ENCODE measurements at places on chromosomes 7 and 10. TPM values are rescaled to one million over a fixed set of nuclear protein-coding genes. Genes with fewer than 3 reads are reported as not detected.

DNA sequence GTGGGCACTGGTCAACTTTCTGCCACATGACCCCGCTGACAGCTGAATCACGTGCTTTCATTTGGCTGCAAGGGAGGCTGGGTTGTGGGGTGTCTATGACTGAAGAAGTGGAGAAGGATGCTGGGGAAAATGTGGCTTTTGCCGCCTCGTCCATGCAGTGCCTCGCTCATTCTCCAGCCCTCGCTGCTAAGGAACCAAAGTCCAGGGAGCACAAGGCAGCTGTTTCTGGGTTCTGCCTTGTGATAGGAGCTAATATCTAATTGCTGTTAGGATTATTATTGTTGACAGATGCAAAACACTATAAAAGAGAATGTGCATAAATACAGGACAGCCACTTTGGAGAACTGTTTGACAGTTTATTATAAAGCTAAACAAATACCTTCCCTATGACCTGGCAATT, 4.9 kb upstream of the CAMK2B start:
- no peak for DNase-seq

OR2A7 gene
- 1.1 TPM for polyA plus RNA-seq

DNA sequence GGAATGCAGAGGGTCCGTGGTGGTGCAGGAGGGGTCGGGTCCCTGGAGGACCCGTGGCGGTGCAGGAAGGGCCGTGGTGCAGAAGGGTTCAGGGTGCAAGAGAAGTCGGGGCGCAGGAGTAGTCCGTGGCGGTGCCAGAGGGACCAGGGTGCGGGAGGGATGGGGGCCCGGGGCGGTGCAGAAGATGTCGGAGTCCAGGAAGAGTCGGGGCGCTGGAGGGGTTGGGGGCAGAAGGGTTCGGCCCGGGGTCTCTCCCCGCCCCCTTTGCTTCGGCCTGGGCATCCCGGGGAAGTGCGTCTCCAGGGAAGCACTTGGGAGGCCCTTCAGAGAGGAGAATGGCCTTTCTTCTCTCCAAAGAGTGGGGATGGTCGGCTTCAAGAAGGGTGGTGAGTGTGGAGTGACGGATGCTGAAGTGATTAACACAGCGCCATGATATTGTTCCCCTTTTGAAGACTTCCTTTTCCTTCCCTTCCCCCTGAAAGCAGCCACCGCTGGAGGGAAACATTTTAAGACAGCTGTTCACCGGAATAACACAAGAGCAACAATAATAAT, 997 bp downstream of the WDR37 start:
- DNase-seq, result peak; percentile 29

- peak; percentile 93 for DNase-seq
These were observed 142.4 kb downstream of the SH3PXD2A start for GRCh38 chr10:103712898-103713498.

DNA sequence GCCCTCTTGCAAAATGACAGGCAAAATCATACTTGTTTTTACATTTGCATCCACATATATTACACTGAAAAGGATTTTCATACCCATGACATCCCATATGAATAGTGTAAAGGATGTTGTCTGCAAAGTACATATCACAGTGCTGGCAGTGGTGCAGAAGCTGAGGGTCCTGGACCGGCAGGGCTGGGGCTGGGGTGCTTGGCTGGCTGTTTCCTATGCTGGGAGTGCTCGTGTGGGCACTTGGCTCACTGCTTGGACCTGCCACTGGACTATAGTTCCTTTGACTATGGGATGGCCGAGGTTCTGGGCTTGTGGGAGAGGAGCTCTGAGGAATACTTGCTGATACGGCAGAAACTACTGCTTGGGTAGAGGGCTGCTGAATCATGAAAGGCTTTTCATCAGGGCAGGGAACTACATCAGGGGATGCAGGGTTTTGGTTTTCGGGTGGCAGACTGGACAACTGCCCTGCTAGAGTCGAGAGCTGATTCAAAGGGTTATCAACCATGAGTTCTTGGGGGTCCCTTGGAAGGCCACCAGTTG, 13.7 kb downstream of the PSTK start:
- DNase-seq, result no peak

TACR2 gene
- 0.91 TPM for polyA plus RNA-seq

LMTK2 gene
- polyA plus RNA-seq, result 16.1 TPM

DNA sequence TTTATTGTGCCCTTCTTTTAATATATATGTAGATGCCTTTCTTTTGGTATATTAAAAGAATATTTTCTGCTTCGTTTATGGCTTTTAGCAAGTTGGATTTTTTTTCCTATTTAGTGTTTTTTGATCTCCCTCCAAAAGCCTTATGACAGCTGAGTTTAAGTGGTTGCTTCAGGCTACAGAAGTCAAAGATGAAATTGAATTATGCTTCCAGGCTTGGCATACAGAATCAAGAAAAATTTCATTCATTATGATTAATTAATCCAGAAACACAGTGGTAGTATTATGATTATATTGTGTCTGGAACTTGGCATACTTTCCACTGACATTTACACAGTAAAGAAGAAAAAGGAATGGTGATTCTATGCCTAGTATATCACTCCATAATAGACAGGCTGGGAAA, 63.8 kb upstream of the SEM1 start:
- DNase-seq, result no peak

DNA sequence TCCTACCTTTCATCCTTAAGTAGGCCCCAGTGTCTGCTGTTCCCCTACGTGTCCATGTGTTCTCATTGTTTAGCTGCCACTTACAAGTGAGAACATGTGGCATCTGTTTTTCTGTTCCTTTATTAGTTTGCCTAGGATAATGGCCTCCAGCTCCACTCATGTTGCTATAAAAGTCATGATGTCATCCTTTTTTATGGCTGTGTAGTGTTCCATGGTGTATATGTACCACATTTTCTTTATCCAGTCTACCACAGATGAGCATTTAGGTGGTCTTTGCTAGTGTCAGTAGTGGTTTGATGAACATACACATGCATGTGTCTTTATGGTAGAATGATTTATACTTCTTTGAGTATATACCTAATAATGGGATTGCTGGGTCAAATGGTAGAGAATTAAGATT, 146.2 kb upstream of the SLC26A5 start:
- DNase-seq, result no peak

DNA sequence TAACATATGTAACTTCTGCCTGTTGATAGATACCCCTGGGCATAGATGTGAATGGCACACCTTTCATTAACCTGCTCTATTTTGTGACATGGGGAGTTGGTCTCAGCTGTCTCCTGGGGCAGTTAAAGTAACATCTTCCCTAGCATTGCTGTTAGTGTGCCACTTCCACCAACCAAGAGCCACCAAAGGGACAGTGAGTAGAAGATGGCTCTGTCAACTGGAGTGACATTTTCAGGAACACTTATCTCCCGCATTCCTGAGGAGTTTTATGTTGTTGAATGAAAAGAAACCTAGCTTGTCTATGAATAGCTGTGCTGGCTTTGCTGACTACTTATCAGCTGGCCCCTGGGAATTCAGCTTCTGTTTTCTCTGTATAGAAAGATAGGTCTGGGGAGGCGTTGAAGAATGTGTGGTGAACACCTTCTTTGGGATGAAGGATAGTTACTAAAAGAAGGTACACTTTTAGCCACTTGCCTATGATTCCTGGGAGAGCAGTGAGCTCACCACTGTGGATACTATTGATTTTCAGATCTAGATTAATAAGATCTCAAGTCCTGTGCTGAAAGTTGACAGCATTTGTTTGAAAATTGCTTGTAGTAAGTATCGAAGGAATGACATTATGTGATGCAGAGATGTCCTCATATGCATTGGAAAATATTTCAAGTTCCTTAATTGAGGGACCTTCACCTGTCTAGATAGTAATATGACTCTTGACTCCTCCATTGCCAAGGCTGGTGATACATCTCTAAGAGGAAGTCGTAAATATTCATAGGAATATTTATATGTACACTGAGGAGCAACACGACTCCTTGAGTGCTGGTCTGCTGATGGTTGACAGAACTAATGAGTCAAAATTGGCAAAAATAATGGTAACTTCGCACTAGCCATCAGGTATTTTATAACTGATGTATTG, 7.6 kb downstream of the STARD3NL start:
- DNase-seq, result no peak

- DNase-seq, result no peak
These were observed 116.0 kb upstream of the HABP2 start for GRCh38 chr10:113436851-113437250.

DNA sequence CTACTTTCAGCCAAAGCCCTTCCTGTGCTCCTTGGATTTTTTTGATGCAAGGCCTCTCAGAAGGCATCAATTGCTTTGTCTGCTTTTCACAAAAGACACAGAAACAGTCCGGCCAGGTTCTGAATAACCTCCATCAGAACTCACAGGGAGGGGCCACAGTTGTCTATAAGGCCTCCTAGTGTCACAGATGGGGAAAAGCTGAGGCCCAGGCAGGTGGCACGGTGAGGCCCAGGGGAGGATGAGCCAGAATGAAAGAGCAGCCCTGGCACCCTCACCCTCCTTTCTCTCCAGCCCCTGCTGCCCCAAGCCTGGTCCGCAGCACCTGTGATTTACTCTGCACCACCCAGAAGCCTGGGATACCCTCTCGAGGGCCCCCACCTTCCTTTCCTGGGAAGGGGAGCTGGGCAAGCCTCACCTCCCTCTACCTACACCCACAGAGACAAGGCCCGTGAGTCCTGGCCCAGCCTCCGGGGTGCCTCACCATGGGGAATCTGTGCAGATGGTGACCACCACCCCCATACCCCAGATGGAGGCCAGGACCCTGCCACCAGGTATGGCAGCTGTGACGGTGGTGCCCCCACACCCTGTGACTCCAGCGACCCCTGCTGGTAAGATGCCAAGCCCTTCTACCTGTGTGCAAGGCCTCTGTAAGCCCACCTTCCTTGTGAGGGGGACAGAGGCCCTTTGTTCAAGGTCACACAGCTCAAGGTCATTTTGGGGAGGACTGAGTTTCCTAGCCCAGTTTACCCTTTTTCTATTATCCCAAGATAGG, 26.2 kb upstream of the ZNF467 start:
- DNase-seq, result no peak

DNA sequence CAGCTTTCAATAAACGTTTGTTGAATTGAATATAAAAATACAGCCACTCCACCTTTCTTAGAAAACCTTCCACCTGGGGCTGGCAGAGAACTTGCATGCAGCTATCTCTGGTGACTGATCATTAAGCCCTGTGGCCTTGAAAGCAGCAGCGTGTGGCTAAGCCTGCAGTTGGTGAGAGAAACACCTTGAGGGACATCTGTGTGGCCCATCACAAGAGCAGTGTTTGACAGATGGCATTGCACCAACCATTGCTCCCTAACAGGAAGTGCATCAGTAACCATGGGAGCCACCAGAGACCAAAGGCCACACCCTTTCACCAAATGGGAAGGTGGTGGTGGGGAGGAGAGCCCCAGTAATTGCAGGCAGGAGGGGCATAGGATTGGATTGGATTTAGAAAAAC, 22.4 kb downstream of the RHOBTB1 start:
- DNase-seq, result no peak

DNA sequence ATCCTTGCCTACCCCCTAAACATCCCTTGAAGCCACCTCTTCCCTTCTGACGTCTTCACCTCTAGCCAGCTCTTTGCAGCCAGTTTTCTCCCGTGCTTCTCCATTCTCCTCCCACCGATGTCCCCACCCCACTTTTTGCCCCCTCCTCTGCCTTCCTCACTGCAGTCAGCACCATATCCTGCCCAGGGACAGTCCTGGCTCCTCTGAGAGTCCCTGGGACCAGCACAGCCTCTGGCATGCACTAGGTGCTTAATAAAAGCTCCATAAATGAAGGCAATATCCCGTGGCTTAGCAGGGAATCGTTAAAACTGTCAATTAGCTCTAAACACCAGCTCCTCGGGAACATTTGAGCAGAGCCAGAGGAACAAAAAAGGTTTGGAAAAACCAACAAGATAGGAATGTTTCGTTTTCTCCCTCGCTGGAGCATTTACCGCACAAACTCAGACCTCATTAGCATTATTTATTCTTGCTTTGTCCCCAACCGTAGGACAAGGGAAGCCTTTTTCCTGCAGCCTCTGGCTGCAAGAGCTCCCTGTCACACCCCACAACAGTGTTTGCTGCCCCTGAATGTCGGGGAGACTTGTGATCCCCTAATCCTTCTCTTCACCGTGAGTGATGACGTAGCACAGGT, 16.1 kb downstream of the MYL10 start:
- no peak for DNase-seq

DNA sequence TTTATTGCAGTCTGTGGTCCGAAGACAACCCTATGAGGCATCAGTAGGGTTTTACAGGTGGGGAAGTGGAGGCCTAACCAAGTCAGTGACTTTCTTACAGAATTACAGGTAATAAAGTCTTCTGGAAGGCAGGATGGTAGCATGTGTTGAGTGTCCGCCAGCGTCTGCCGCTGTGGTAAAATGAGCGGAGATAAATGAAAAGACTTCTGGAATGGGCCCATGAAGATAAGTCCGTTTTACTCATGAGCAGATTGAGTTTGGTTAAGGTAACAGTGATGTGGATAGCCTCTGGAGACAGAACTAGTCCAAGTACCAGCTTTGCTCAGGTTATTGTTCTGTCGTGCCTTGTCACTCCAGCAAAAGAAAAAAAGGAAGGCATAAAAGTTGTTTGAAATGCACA, 966 bp downstream of the FBH1 start:
- DNase-seq, result no peak

DNA sequence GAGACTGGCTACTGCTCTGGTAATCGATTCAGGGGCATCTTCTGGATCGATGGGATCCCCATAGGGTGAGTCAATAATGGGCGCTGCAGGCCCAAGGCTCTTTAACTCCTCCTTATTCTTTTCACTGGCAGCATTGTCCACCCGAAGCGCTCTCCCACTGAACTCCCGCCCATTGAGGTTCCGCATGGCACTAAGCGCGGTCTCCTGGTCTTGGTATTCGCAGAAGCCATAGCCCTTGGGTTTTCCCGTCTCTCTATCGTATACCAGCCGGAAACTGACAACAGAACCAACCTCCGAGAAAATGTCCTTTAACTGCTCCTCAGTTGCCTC, 285 bp downstream of the CSTF2T start:
- no peak for DNase-seq

DNA sequence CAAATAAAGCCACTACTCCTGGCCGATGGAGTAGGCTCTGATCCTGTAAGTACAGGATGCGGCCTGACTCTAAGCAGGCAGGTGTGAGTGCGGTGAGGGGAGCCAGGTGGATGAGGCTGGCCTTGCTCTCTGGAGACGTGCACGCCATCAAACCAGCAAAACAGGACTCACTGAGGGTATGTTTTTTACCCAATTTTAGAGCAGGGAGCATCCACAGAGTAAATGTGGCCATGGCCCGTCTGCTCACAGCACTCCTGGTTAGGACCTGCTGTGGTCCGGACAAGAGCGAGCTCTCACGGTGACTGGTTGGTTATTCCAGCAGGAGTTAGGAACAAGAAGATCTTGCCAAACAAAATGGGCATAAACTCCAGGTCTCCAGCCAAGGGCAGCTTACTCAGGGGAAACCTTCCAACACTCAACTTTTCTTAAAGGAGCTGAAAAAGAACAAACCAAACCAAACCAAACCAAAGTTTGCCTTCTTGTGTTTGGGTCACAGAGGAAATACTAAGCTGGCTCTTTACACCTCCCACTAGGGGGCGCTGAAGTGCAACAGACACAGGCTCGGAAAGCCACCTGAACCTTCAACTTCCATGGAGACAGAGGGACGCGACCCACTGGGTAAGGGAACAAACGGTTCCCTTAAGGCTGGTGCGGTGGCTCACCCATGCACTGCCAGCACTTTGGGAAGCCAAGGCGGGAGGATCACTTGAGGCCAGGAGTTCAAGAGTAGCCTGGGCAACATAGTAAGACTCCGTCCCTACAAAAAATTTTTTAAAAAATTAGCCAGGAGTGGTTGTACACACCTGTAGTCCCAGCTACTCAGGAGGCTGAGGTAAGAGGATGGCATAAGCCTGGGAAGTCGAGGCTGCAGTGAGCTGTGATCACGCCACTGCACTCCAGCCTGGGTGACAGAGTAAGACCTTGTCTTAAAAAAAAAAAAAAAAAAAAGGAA, 122.4 kb downstream of the CLEC2L start:
- peak; percentile 88 for DNase-seq

Data from testis (tissue), 5 donors.